Ascending aorta (tissue), 2 donors: ENCODE measurements at places on chromosomes 6 and 20. TPM values are rescaled to one million over a fixed set of nuclear protein-coding genes. Genes with fewer than 3 reads are reported as not detected.

- H3K27me3 ChIP-seq: no peaks in the 10 kb centered on the region
- no peaks in the 10 kb centered on the region for H3K36me3 ChIP-seq
- H3K4me1 ChIP-seq: peaks cover 2% of the 10 kb centered on the region
- DNase-seq: no peak
Measured at GRCh38 chr20:58081846-58082245, 146.6 kb downstream of the ANKRD60 start.

DNA sequence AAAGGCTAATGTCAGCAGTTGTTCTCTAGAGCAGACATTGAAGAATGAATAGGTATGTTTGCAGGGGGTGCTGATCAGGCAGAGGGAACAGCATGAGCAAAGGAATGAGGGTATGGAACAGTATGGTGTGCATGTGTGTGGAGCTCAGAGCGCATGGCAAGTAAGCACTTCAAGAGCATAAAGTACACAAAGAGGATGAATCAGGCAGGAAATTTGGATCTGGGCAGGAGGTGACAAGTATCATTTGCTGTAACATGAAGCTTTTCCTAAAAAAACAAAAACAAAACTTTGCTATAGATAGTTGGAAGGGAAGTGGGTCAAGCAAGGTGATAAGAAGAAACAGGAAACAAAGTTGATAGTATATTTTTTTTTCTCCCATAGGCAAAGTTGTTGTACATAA lies 746.8 kb downstream of the HDGFL1 start:
- DNase-seq: no peak
- H3K4me1 ChIP-seq: no peaks in the 10 kb centered on the region
- H3K36me3 ChIP-seq: no peaks in the 10 kb centered on the region
- H3K27me3 ChIP-seq: no peaks in the 10 kb centered on the region
- H3K27ac ChIP-seq: no peak overlapping the region

Gene LINC00237
- total RNA-seq: not detected

Gene OTOR
- total RNA-seq: not detected

GRCh38 chr6:146526192-146526591 lies 17.4 kb upstream of the RAB32 start:
- no peaks in the 10 kb centered on the region for H3K36me3 ChIP-seq
- no peaks in the 10 kb centered on the region for H3K4me1 ChIP-seq
- no peak for DNase-seq
- no peaks in the 10 kb centered on the region for H3K27me3 ChIP-seq
- no peak overlapping the region for H3K4me3 ChIP-seq
- no peak overlapping the region for H3K27ac ChIP-seq

GRCh38 chr6:16839631-16840179 lies 78.4 kb upstream of the ATXN1 start:
- no peaks in the 10 kb centered on the region for H3K36me3 ChIP-seq
- no peak overlapping the region for H3K4me3 ChIP-seq
- DNase-seq: no peak
- no peak overlapping the region for H3K27ac ChIP-seq
